NCI-H526 treated with DMSO at 0.1 percent for 48 hours (cell line): ENCODE measurements at places on chromosomes 2 and 18.
A peak's percentile ranks its signal among the peaks of the same experiment; 100 is the strongest.

GRCh38 chr18:73948084-73948483 is 199.6 kb downstream of the FBXO15 start:
- DNase-seq, result no peak

GRCh38 chr18:5726011-5726410 is 169.3 kb downstream of the TMEM200C start:
- DNase-seq, result no peak

DNA sequence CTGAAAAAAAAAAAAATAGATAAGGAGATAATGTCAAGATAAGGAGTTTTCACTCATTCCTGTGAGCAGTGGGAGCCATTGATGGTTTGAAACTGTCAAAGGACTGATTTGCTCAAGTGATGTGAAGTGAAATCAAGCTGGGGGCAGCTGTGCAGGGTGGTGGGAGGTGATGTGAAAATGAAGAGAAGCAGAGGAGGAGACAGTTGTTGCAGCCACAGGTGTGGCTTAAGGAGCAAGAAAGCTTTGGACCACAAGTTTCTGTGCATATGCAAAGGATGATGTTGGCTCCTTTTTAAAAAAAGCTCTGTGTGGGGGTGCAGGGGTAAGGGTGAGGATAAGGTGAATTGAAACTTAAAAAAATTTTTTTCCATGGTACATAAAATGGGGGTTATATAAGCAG is 8.3 kb downstream of the EFR3B start:
- no peak for DNase-seq

GRCh38 chr2:121527009-121527682 is 3.5 kb upstream of the RNU4ATAC start:
- DNase-seq, result no peak

DNA sequence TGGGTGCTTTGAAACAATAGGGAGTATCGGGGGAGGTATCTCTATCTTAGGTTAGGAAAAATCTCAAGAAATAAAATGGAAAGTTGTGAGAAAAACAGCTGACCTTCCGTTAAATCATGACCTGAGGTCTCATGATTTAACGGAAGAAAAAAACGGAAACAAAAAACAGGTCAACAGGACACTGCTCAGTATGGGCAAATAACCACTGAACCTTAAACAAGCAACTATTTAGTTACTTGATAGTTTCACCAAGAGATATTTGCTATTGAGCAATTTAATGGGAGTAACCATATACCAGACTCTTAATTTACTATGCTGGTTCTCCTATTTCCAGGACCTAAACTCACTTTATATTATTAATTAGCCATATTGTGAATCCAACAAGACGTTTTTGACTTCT is 150.8 kb downstream of the PARD3B start:
- DNase-seq, result no peak

GRCh38 chr2:73176205-73176880 is 26.0 kb upstream of the NOTO start:
- DNase-seq, result peak; percentile 1

DNA sequence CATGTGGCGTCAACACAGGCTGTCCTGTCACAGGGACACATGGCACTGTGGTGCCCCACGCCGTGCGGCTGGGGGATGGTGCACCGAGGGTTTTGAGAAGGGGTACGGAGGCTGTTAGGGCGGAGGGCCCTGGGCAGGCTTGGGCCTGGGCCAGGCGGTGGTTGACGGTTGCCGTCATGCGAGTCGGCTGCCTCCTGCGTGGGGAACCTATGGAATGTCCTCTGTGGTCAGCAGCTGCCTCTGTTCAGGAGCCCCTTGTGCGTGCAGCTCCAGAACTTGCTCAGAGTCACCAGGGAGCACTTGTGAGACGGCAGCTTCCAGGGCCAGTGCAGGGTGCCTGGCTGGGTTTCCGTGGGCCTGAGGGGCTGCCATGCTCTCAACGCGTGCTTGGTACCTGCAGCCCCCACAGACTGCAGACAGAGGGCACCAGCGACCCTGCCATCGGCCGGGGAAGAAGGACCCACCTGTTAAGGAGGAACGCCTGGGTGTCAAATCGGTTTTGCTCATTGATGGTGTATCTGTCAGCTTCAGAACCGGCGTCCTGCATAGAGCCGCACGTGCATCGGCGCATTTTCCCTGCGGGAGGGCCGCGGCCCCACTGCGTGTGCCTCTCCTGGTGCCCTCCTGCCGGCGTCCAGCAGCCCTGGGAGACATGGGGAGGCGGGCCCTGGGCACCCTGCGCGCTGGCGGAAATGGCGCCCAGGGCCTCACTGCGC is 10.0 kb upstream of the D2HGDH start:
- DNase-seq, result no peak

DNA sequence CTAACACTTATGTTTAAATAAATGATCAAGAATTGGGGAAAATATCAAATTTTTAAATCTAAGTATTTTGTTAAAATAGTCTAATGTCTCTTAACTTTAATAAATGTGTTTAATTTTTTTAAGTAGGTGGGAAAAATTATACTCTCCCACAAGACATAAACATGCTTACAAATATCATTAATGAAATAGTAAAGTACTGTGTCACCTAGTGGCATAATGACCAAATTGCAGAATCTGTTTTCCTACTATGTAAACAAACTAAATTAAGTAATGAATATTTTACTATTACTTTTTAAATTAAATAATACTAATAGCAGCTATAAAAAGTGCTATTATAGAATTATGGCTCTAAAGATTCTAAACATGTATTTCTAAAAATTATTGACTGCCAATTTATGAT is 52.0 kb upstream of the CHAC2 start:
- DNase-seq, result no peak

DNA sequence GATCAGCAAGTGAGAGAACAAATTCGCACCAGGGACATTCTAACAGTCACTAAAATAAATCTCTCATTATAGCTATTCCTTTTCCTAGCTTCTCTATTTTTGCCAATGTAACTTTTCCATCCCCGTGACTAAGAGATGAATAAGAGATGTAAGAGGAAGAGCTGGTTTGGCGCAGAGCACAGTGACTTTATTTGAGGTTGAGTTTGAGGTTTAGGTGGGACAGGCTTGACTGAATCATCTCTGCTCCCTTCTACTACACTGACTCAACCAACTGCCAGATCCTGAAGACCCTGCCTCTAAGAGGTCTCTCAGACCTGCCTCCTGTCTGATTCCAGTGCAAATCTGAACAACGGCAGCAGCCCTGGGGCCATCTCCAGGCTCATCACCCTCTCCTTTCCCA is 28.0 kb downstream of the RFX8 start:
- DNase-seq, result no peak

- no peak for DNase-seq
Measured at GRCh38 chr18:42174909-42175308, 219.9 kb downstream of the PIK3C3 start.
